ENCODE measurements at places on chromosomes 1 and 21.

- DNase-seq = no peak
Measured at GRCh38 chr1:89041119-89041641, 18.5 kb upstream of the GBP3 start.

- DNase-seq = no peak
Measured at GRCh38 chr1:92306020-92306419, 7.2 kb downstream of the RPAP2 start.

DNA sequence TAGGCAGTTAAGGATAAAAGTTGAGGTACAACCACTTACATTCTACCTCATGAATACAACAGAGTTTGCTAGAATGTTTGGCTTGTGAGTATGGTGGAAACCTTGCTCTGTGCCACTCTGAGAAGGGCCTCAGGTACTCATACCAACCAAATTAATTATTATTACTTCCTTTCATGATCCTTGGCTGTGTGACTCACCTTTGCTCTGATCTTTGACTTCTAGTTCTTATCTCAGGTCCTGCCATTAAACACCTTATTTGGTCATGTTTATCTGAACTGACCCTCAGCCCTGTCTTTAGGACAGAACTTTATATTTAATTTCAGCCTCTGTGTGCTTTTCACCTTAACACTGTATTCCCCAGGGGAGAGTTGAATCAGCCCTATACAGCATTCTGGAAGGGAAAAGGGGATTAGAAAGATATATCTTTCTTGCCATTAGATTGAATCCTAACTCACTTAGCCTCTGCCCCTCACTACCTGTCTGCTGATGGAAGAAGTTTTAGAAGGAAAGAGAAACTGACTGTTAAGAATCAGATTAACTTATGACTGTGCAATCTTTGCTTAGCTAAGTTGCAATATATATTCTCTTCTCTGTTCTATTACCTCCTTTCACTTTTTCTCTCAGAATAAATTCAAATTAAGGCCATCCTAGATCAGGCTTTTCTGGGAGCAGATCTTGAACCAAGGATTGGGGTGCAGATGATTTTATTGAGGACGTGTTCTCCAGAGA lies 260.4 kb upstream of the DPYD start:
- DNase-seq = no peak

GRCh38 chr1:247962911-247963588 lies 2.0 kb upstream of the OR2AK2 start:
- no peak for DNase-seq

- DNase-seq = no peak
Measured at GRCh38 chr1:199287647-199288046, 648.8 kb downstream of the PTPRC start.

GRCh38 chr21:37744551-37744950 lies 171.7 kb downstream of the KCNJ6 start:
- DNase-seq = no peak

GRCh38 chr1:234608911-234609690 lies 877 bp downstream of the IRF2BP2 start:
- peak; percentile 75 for DNase-seq

DNA sequence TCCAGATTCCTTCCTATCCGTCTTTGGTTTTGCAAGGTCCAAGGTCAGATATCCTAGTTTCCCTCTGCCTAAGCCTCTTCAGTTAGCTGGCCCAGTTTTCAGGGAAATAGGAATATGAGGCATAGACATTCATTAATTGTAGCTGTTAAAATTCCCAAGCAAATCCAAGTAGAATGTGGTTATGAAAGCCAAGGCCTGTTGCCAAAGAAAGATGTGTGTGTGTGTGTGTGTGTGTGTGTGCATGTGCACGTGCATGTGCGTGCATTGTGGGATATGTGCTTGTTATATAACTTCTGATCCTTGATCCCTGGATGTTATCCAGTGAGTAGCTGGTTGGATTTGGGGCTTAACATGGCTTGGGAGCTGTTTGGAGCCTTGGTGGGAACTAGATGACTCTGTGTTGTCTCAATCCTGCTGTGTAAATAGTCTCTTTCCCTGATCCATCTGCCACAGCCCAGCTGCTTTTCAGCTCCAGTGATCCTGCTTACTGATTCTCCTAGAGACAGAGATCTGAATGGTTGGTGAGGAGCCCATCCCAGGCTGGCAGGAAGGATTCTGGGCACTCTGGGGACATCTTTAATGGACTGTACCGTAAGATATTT lies 70.6 kb upstream of the GCLM start:
- no peak for DNase-seq

GRCh38 chr1:211925016-211925415 lies 94.5 kb upstream of the LPGAT1 start:
- no peak for DNase-seq

DNA sequence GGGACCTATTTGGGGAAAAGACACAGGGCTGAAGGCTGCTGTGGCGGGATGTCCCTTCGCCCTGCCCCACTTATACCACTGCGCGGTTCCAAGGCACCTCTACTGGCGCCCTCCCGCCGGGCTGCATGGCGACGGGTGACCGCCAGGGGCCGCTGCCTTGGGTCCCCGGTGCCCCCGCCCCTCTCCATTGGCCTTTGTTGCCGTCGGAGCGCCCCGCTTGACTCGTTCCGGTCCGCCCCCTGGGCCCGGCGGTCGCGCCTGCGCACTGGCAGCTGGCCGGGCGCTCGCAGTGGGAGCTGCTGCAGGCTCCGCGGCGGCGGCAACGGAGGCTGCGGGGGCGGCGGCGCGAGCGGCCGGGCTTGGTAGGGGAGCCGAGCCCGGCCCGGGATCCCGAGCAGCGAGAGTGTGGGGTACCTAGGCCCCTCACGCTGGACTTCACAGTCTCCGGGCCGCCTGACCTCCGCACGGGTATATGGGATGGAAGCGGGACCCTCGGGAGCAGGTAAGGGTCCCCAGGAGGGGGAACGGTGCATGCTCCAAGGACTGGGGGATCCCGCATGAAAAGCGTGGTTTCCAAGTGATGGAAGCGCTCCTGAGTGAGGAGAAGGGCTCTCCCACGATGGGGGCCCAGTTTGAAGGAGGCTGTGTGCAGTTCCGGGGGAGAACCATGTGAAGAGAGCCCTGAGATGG lies at the start of gene AGO1:
AGO1 (plus strand) TSS at position 265 of the 690 bp plus-strand sequence; CDS start at position 478, 213 bp downstream.
- DNase-seq = peak; percentile 93

GRCh38 chr1:87915771-87916170 lies 587.1 kb downstream of the LMO4 start:
- no peak for DNase-seq

DNA sequence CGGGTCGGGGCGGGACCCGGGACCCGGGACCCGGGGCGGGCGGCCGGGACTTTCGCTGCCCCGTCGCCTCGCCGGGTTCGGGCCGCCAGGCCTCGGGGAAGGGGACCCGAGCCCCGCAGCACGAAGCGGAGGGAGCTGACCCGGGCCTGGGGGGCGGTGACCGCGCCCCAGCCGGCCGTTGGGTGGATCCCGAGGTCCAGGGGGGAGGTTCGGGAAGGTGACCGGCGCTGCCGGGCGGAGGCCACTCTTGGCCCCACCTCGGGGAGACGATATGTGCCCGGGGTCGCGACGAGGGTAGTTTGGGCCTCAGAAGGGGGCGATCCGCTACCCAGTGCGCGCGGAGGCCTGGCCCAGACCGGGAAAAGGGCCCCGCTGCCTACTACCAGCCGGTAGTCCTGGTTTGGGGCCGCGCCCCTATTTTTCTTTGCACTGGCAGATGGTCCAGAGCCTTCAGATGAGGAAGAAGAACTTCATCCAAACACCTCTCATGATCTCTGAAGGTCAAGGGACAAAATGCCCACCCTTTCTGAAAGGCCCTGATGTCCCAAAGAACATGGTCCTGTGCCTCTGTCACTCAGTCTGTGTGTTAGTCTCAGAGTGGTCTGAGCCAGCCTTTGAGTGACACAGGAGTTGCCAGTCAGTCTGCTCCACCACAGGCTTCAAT lies 766 bp downstream of the AGO4 start:
- DNase-seq = peak; percentile 21

- DNase-seq = no peak
Measured at GRCh38 chr1:169696273-169697100, 14.9 kb downstream of the SELL start.

DNA sequence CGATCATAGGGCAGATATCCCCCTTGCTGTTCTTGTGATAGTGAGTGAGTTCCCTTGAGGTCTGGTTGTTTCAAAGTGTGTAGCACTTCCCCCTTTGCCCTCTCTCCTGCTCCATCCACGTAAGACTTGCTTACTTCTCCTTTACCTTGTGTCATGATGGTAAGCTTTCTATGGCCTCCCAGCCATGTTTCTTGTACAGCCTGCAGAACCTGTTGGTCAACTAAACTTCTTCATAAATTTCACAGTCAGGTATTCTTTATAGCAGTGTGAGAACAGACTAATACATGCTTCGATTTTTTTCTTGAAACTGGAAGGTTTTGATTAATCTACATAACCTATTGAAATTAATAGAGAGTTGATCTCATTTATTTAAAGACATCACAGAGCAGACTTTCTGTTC lies 302.5 kb upstream of the PBX1 start:
- no peak for DNase-seq

- no peak for DNase-seq
Measured at GRCh38 chr1:164836614-164837018, 277.6 kb downstream of the PBX1 start.

DNA sequence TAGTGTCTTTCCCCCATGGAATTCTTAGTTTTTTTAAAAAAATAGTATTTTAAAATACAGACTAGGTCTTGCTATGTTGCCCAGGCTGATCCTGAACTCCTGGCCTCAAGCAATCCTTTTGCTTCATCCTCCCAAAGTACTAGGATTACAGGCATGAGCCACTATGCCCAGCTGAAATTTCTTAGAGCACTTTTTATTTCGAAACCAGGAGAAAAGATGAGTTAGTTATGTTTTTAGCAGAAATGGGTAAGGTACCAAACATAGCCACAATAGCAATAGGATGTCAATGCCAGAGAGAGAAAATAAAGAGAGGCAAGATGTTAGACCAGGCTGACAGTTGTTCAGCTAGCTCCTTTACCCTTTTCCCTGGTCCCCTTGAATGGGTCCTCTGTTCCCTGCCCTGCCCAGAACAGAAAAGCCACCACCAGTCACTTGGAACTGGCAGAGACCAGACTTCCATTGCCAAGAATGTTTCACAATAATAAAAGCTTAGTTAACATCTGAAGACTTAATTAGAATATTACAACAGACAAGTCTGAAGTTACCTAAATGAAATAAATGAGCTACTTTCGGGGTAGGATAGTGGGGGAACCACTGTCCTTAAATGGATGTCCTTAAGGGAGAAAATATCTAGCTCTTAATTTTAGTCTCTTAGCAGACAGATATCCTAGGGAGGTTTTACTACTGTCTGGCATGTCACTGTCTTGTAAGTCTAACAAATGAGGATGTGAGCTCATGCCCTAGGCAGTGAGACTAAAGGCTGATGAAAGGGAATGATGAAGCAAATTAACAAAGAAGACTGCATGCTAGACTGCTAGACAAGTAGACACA lies 54.3 kb downstream of the ABL2 start:
- DNase-seq = no peak

GRCh38 chr1:92728697-92729096 lies 56.2 kb downstream of the EVI5 start:
- DNase-seq = no peak

GRCh38 chr1:213793482-213794067 lies 194.2 kb upstream of the PROX1 start:
- no peak for DNase-seq

DNA sequence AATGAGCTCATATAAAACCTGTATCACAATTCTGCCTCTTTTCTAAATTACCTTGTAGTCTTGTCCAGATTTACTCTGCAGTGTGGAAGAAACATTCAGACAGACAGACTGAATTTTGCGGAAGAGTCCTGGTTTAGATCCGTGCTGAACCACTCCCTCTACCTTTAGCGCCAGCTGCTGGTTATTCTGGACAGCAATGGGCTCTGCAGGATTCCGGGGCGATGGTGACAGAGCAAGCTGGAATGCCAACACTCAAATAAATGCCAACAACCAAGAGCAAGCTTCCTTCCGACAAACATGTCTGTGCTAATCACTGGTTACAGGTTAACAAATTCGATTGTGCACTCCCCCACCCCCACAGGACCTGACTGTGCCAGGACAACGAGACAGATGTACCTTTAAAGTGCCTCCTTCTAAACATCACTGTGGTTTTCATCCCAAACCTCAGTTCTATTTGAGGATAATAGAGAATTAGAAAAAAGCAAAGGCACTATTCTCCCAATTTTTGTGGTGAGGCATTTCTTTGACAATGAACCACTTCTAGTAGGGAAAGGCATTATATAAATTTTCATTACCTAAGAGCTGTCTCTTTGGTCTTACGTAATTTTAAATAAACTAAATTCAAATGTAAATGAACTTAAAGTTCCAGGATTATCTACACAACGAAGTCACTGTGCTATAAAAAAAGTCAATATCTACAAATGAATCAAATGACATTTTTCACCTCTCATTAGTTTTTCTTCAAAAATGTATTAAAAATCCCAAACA lies 90.4 kb downstream of the INTS7 start:
- no peak for DNase-seq

DNA sequence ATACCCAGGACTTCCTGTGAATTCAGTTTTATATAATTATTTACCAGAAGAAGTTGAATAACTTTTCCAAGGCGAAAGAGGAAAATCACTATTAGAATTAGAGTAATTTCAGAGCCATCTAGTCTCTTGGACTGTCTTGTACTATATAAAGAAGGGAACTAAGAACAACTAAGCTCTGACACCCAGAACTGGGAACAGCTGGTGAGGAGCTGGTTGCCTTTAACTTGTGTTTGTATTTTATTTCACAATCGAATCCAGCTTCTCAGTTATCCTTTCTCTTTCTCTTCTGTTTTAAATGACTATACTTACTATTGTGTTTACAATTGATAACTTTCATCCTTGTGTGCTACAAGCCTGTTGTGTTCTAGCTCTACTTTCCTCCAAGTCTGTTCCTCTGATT lies 8.4 kb downstream of the SNX27 start:
- DNase-seq = no peak

GRCh38 chr1:59020151-59020997 lies 236.5 kb upstream of the JUN start:
- peak; percentile 34 for DNase-seq

DNA sequence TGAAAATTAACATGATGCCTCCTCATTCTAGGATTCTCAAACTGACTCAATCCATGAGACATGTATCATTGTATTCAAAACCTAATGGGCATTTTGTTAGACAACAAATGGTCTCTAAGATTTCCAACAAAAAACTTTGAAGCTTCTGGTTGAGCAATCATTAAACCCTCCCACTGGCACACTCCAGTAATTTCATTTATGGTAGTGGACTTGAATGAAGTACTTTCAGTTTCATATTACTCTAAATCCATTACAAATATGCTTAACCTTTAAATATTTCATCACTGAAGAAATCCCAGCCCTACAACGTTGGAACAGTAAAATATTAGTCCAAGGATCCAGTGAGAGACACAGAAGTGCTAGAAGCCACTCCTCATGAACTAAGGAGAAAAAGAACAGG lies 43.5 kb downstream of the GBP6 start:
- no peak for DNase-seq

Measured in stimulated activated naive CD4-positive, alpha-beta T cell (primary cell).